NCI-H69 (cell line): ENCODE measurements at places on chromosomes 2 and 18.

DNA sequence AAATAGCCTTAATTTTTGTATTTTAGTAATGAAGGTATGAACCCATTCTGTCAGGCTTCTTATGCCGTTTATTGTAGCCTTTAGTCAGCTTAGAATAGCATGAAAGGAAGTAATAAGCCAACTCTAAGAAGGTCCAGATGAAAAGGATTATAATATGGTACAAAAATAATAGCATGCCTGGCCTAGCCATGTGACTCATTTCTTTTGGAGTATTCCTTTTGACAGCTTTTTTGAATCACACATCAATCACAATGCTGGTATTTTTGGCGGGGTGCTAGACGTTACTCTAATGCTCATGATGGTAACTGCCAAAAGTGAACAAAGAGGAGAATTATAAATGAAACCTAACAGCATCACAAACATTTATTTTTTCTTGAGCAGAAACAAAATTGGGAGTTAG is 19.9 kb downstream of the FMNL2 start:
- no peak for DNase-seq

- peak; percentile 78 for DNase-seq
Measured at GRCh38 chr18:34911661-34912384, 129.4 kb upstream of the MAPRE2 start.

DNA sequence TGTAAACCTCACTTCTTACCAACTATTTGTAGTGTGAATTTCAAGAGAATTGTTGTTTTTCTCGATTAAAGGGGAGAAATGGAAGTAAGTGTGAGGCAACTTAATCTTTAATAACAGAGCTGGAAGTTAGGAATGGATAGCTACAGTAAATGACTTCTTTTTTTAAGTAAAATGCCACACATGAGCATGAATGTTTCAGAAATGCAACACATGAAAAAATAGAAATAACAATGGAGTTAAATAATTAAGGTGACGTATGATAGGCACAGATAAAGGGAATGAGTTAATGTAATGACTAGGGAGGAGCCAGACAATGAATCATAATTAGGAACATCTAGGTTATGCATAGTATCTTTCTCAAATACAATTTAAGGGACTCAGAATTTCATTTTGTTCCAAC is 3.4 kb downstream of the REL start:
- DNase-seq: peak; percentile 5

GRCh38 chr2:36433311-36434217 is 78.0 kb downstream of the CRIM1 start:
- peak; percentile 77 for DNase-seq

- DNase-seq: no peak
Measured at GRCh38 chr2:101431486-101431885, 43.4 kb downstream of the RFX8 start.

DNA sequence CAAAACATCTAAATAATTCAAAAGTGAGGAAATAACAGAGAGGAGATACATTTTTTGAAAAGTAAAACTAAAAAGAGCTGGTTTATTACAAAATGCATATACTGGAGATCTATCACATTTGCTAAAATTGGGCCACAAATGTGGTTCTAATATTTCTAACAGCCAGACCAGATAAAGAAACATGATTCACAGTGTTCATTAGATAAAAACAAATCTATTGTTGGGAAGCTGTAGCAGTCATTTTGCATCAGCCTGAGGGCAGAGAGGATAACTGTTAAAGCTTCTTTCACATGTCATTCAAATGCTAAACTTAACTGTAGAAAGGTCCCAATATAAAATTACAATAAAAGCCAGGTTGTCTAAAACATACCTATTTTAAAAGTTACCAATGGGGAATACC is 148.3 kb downstream of the GULP1 start:
- peak; percentile 11 for DNase-seq

DNA sequence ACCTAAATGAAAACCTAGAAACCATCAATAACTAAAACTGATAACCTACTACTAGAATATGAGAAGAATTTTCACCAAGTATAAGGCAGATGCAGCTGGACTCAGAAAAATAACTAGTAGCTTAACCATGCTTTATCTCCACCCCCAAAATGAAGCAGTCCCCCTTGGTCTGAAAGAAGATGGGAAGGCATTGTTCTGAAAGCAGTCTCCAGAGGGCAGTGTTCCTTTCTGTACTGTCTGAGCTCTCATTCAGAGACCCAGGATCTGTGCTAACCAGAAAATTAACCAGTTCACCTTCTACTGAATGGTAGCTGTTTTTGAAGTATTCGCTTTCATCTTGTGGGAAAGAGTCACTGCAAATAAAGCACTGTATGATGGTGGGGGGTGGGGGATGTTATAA is 273.0 kb downstream of the PDE11A start:
- DNase-seq: peak; percentile 70

- DNase-seq: peak; percentile 83
Measured at GRCh38 chr18:75727456-75727855, 300.0 kb upstream of the SMIM21 start.

DNA sequence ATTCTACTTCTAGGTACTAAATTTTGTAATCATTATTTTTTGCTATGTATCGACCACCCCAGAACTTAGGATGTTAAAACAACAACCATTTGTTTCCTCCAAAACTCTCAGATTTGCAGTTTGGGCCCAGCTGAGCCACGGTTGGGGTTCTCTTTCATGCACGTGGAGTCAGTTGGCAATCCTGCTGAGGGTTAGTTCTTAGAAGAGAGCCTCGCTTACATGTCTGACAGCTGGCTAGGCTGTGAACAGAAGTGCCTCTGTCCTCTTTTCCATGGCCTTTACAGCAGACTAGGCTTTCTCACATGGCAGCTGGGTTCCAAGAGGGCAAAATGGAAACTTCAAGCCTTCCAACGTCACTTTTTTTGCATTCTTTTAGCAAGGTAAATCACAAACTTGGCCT is 9.3 kb upstream of the RGPD4 start:
- DNase-seq: no peak

DNA sequence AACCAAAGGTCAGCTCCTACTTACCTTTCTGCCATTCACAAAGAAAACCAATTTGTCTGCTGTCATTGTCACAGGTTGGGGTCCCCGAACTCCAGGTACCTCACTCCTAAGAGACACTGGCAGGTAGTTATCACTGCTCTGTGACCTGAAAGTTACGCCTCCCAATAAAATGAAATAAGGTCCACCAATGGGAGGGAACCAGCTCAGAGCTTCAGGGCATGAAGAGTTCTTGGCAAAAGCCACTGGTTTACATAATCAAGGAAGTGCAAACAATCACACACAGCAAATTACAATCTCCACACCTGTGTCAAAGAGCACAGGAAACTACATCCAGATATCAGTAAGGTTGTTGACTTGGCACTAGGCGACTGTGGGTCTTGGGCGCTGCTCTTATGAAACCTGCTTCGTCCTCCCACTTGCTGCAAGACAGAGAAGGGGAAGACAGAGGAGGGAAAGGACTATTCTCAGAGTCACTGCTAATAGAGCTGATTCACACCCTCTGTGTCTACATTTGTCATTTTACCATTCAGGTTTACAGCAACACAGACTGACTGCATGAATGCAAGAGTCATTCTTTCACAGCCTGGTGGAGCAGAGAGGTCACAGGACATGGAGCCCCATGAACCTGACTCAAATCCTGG is at the start of gene XDH:
Gene XDH, minus strand, starts transcription at position 142 of the 641 bp plus-strand sequence. Its CDS starts 76 bp downstream, at position 66.
- DNase-seq: peak; percentile 79

GRCh38 chr2:232438091-232438490 is 17.9 kb upstream of the ALPI start:
- DNase-seq: no peak

DNA sequence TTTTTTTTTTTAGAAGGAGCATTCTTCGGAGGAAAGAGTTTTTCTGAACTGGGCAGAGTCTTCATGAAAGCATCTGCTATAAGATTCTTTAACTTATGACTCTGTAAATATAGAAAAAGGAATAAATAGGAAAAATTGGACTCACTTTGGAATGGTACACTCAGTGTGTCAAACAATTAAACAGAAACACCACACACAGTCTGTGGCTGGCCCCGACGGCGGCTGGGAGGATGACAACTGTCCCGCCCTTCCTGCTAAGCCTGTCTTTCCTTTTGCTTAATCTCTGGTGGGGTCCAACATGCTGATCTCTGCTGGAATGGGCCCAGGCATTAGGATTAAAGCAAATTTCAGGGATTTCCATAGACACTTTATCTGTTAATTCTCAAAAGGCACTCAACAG is 12.5 kb upstream of the RAB31 start:
- DNase-seq: no peak

DNA sequence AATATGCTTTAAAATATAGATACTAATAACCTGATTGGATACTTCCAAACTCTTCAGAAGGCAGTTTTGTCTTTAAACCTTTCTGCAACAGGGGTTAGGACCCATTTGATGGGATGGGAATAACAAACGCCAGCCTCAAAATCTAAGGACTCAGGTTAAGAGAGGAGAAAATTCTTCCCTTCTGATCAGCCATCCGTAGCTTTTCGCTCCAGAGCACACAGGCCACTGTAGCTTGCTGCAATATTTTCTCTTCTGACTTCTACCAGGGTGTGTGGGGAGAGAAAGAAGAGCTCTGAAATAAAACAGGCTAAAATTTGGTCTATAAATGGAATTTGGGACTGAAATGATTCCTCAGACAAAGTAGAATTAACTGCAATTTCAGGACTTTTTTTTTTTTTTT is 95.1 kb downstream of the ALPK2 start:
- no peak for DNase-seq

- no peak for DNase-seq
Measured at GRCh38 chr2:216770717-216771116, 75.4 kb upstream of the IGFBP5 start.

DNA sequence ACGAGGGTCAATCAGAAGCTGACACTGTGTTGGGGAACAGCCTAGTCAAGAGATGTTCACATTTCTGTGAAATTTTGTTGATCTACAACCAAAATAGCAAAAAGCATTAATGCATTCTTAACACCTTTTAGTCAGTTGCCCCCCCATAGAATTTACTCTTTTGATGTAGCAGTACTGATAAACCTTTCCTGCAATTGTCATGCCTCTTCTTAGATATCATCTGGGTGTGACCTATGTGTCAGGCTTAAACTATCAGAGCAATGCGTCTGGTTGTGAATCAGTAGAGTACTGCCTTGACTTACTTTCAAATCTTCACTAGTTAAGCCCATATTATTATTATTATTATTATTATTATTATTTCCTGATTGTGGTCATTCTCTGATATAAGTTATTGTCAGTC is 61.9 kb downstream of the GREB1L start:
- no peak for DNase-seq

DNA sequence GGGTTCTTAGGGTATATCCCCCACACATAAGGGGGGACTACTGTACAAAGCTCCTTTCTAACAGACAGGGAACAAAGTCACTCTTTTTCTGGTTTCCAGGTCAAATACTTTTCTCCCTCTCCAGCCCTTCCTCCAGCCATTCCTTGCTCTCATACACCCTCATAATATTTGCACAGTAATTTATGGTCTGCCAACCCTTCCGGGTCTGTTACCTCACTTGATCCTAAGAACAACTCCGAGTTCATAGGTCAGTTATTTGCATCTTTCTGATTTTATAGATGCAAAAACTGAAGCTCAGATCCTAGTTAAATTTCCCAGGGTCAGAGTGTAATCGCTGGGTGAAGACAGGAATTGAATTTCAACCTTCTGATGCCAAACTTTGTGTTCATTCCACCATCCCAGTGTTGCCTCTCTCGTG is 14.8 kb upstream of the MATN3 start:
- DNase-seq: no peak

GRCh38 chr2:16726147-16726546 is 60.5 kb upstream of the CYRIA start:
- no peak for DNase-seq

- DNase-seq: no peak
Measured at GRCh38 chr18:32621034-32621433, 150.4 kb upstream of the GAREM1 start.

DNA sequence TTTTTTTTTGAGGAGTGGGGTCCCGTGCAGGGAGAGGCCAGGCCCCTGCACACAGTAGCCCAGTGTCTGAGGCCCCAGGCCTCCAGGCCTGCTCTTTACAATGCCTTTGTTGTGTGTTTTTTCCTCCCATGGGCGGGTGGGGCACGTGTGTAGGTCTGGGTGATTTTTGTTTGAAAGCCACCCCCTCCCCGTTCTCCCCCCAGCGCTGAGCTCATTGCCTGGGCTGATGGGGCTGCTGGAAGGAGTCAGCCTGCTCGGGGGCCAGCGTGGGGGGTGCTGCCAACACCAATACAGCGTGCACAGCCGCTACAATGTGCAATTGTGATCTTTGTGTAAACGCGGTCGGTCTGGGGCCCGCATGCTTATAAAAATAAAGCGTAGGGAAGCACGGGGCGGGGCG is 142.7 kb downstream of the DYSF start:
- DNase-seq: no peak

- no peak for DNase-seq
Measured at GRCh38 chr2:164887434-164888144, 46.0 kb upstream of the COBLL1 start.

DNA sequence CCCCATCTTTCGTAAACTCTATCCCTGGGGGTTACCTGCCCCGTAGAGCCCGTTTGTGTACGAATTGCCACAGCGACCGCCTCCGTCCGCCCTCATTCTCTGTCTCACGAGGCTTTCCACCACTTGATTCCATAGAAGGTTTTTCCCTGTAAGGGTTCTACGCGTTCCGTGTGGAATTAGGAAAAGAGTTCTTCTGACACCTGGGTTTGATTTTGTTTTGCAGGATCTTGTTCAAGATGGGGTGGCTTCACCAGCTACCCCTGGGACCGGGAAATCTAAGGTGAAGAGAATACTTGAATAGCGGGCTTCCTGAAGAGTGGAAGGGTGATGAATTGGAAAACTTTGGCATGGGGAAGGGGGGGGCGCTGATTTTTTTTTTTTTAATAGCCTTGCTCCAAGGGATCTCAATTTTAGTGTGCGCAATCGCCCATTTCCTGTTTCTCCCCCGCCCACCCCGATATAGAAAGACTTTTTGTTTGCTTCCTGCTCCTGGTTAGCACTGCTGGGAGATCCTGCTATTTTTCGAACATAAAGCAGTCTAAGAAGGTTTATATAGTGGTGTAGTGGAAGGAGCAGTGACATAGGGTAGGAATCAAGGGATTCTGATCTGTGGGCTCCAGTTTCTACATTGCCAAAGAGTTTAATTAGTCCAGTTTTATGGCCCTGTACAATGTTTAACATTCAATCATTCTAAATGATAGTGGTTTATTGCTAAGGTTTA is 564 bp downstream of the GCC2 start:
- peak; percentile 40 for DNase-seq

DNA sequence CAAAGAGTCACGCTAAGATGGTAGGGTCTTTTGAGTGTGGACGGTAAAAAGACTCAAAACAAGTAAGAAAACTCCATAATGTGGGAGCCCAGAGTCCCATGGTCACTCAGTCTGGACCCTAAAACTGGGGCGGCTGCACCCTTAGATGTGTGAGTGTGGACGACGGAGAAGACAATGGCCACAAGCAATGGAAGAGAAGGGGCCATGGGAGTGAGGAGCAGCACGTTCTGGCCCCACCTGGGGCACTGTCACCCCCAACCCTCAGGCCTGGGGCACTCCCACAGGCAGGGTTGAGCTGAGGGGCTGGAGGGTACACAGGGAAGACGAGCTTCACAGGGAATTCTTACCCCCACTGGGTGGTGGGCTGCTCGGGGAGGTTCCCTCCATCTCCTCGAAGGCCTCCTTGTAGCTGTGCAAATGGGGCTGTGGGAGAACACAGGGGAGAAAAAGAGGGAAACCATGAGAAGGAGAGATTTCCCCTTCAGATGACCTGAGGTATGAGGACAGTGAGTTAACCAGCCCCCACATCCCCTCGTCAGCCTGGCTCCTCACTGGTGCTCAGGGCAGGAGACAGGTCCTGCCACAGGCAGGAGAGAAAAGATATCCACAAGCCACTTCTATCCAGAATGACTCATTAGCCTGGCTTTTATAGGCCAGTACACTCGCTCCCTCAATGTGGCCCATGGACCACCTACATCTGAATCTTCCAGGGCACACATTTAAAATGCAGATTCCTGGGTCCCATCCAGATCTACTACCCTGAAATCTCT is 167.9 kb downstream of the TNS1 start:
- no peak for DNase-seq
